ENCODE measurements at places on chromosomes 4 and X.

- no peak for DNase-seq
Observed at GRCh38 chr4:88698519-88698918, 890 bp upstream of the NAP1L5 start.

GRCh38 chr4:140641105-140641555 is 72.4 kb upstream of the UCP1 start:
- no peak for DNase-seq

DNA sequence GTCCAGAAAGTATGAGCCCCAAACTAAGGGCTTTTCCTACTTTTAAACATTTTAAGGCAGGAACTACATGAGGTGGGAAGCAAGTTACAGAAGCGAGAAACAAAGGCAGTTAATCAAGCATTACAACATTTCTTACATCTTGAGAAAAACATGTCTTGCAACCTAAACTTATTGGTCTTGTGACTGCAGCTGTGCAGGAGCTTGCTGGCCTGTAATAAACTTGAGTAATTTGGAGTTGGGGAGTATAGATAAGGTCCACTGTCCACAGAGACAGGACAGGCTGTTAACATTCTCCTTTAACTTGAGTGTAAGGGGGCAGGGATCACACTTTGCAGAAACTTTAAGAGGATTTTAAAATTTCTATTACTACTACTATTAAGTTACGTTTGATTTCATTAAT is 2.7 kb upstream of the UGT8 start:
- DNase-seq = no peak

GRCh38 chrX:57772637-57773036 is 92.6 kb upstream of the NLRP2B start:
- no peak for DNase-seq

DNA sequence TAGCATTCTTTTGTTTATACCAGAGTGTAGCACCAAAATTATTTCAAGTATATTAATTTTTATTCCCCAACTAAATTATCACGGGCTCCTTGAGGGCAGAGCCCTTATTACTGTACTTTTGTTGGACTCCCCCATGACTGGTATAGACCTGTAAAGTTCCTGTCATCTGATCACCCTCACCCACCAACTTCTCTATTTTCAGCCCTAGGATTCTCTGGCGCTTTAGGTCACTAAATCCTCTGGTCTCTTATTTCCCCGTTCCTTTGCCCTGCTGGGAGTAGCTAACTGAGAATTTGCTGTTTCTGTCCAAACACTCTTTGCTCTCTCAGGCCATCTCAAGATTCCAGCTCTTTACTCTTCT is 3.2 kb upstream of the XKRX start:
- DNase-seq = no peak

DNA sequence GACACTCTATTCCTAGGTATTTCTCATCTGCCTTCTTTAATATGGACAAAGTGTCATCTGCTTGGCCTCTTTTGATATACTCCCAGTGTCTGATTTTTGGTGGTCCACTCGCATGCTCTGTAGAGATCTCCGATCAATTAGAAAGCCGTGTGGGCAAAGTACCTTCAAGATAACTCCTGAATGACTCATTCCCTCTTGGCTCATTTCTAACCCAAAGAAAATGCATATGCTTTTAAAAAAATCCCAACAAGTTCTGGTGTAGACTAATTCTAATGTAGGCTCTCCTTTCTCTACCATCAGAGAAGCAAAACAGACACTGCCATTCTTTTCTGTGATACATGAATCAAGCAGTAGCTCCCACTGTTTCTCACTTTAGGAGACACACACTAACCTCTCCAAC is 714.9 kb upstream of the ADGRL3 start:
- DNase-seq = no peak

Data from activated effector memory CD4-positive, alpha-beta T cell treated with anti-CD3 and anti-CD28 coated beads, Interleukin-2, amount 50 U/mL, for 16 hours (primary cell).